Activated naive CD4-positive, alpha-beta T cell (primary cell): ENCODE measurements at places on chromosomes 6 and 20.

GRCh38 chr6:168219804-168220203 is 99.8 kb downstream of the DACT2 start:
- DNase-seq: no peak

DNA sequence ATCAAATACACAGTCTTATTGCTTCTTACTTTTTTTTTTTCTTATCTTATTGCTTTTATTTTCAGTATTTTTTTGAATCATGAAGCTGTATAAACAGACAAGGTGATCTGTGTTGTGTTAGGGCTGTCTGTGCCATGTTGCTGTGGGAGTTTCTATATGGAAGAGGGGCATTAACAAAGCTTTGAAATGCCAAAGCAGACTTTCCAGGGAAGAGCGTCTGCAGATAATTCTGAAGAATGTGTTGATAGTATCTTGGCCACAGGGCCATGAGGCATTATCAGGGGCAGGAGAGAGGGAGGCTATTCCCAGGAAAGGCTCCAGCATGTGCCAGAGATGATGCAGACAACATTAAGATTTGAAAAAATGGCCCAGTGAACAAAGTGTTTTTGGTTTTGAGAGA is 354.5 kb downstream of the UTRN start:
- DNase-seq: no peak

DNA sequence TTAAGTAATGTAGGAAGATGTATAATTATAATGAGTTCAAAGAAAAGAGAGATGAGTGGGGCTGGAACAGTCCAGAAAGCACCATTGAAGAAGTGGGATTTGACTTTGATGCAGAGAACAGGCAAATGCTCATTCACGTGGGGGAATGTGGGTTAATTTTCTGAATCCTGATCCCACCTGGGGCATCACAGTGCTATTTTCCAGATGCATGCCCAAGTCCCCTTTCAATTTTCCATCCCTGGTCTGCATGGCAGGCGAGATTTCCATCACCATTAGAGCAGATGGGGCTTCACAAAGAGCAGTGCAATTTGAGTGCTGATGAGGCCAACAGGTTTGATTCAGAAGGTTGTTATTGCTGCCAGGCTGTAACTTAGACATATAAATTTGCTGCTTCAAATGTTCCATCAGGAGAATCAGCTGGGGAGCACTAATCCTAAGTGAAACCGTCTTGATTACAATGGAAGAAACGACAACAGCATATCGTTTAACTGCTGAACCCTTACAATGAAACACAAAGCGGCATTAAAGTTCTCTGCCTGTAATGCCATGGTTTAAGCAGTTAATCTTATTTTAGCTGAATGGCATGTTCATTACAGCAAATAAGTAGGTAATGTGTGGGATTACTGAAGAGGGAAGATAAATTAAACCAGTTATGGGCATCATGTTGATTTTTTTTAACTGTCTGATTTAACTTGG is 45.2 kb downstream of the OSTM1 start:
- DNase-seq: no peak

GRCh38 chr6:34321821-34322220 is 70.6 kb downstream of the NUDT3 start:
- DNase-seq: no peak

DNA sequence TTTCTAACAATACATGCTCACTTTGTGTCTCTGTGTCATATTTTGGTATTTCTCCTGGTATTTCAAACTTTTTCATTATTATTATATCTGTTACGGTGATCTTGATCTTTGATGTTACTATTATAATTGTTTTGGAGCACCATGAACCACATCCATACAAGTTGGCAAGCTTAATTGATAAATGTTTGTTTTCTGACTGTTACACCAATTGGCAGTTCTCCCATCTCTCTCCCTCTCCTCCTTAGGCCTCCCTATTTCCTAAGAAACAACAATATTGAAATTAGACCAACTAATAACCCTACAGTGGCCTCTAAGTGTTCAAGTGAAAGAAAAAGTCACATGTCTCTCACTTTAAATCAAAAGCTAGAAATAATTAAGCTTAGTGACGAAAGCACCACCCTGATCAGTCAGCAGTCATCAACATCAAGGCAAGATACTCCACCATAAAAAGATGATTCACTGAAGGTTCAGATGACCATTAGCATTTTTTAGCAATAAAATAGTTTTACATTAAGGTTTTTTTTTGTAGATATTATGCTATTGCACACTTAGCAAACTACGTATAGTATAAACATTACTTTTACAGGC is 61.5 kb downstream of the IBTK start:
- no peak for DNase-seq

DNA sequence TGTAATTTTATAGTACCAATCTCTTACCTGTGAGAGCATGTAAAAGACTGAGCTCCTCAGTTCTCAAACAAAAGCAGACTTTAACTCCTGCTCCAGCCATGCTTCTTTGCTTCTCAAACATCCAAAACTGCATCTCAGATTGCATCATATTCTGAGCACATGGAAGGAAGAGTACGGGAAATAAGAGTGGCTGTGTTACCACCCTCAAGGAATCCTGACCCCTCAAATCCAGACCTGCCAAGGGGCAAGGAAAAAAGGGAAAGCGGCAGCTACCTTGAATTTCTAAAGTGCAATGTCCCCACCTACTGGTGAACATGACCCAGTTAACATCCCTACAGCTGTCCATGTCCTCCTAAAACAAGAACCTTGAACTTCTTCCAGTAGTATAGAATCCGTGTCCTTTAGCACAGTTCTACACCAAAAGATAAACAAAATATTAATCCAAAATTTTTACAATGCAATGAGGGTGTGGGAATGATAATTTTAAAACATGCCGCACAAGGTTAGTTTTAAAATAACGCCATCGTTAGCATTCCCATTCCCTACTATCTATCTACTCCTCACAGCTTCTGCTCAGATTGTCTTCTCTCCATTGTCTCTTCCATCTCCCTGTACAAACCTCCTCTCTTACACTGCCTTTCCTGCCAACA is 34.1 kb upstream of the HLA-DQB1 start:
- DNase-seq: no peak

- DNase-seq: no peak
Measured at GRCh38 chr6:100472674-100473073, 8.0 kb upstream of the SIM1 start.

DNA sequence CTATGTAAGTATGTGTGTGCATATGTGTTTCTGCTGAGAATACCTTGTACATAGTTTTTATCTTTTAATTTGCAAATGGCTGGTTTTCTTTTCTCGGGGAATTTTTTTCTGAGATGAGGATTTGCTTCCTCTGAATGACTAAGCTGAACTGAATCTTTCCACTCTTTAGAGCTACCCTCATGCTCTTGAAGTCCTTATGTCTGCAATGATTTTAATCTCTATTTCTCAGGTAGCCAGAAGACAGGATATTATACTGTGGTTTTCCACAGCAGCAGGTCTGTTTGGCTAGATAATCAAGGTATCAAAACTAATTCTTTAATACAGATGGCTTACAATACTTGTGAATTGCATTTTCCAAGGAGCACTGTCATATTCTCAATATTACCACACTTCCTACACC is 114.7 kb downstream of the PLCB1 start:
- no peak for DNase-seq

DNA sequence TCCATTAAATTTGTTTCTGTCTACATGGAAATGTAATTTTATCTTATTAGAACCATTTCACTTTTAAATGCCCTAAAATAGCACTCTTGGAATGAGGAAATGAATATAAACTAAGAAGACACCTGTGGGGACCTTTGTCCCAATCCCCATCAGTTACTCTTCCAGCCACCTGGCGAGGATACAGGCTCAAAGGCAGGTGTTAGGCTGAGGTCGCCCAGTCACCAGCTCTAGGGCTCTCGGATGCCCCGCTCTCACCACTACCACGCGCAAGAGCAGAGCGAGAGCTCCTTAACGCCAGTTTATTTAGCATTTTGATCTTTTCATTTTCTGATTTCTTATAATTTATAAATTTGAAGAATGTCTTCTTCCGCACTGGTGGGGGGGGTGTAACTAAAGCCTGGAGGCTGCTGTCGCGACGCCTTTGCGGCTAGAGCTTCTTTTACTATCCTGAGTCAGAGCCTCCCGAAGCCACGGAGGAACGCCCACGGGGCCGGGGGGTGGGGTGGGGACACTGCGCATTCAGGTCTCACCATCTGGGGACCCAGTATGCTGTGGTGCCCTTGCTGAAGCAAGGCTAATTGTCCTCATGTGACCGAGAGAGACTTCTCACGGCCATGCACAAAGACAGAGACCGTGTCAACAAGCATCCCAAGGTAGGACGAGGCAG is 38.7 kb upstream of the AFDN start:
- DNase-seq: no peak

- no peak for DNase-seq
Measured at GRCh38 chr6:169159331-169159730, 94.3 kb downstream of the THBS2 start.

DNA sequence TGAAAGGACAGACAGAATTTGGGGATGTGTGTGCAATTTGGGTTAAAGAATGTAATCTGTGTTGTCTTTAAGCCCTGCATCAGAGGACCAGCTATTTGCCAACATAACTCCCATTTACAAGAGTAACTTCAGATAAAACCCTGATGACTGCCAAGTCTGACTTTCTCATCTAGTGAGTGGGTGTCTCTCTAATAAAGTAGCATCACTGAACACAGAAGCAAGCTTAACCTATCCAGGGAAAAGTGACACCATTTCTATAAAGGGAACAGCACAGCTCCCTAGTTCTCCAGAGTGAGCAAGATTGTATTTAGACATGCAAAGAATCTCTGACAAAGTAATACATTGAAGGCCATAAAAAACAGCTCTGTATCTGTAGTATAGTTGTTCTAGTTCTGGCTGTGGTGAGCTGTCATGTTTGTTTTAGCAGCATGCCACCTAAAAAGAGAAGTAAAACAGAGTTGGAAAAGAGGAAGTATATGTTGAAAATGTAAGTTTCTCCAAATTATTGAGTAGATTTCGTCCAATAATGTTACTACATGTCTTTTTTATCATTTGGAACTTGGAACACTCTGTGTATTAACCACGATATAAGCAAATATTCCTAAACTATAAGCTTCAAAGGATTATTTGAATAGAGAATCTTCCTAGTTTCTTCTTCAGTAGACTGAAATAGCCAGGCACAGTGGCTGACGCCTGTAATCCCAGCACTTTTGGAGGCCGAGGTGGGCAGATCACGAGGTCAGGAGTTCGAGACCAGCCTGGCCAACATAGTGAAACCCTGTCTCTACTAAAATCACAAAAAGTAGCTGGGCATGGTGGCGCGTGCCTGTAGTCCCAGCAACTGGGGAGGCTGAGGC is 8.8 kb upstream of the PIM1 start:
- no peak for DNase-seq

DNA sequence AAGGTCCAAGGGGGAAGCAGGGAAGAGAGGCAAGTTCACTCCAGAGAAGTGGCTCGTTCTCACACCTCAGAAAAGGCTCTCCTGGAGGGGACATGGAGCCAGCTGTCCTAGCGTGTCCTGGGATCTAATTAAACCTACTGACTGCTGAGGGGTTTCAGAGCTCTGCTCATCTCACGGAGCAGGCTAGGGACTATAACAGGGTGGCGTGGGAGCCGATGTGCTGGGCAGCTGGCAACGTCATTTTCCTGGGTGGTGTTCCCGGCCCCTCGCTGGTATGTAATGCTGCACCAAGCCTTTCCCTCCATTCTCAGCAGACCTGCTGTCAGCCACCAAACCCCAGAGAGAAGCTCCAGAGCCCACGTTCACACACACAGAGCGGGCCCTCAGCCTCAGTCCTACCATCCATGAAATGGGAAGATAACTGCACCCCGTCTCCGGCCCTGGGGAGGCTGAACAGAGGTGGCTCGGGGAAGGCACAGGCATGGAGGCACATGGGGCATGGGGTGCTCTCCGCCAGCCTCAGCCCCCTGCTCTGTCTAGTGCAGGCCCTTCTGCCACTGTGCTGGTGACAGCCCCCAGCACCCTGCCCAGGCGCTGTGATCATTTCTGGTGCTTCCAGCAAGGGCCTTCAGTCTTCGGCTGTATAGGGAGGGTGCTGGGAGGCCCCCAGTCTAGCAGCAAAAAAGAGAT is 1.9 kb downstream of the CST7 start:
- no peak for DNase-seq

DNA sequence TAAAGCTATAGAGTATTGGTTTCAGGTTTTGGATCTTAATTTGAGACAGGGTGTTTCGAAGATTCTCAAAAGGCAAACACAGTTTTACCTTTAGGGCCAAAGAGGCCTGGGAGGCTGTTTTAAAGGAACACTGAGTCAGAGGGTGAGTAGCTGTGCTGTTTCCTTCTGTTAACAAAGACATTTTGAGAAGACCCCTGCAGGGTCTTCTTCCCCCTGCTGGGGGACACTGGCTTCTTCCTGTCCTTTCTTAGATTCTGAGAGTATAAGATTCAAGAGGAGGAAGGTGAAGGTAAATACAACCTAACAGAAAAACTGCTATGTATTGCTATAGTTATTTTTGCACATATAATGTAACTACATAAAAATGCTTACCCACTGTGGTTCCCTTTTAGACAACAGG is 19.0 kb downstream of the HS3ST5 start:
- DNase-seq: no peak

GRCh38 chr20:16381444-16381843 is 191.8 kb downstream of the KIF16B start:
- no peak for DNase-seq

- DNase-seq: no peak
Measured at GRCh38 chr6:154579485-154579884, 69.0 kb upstream of the CNKSR3 start.

DNA sequence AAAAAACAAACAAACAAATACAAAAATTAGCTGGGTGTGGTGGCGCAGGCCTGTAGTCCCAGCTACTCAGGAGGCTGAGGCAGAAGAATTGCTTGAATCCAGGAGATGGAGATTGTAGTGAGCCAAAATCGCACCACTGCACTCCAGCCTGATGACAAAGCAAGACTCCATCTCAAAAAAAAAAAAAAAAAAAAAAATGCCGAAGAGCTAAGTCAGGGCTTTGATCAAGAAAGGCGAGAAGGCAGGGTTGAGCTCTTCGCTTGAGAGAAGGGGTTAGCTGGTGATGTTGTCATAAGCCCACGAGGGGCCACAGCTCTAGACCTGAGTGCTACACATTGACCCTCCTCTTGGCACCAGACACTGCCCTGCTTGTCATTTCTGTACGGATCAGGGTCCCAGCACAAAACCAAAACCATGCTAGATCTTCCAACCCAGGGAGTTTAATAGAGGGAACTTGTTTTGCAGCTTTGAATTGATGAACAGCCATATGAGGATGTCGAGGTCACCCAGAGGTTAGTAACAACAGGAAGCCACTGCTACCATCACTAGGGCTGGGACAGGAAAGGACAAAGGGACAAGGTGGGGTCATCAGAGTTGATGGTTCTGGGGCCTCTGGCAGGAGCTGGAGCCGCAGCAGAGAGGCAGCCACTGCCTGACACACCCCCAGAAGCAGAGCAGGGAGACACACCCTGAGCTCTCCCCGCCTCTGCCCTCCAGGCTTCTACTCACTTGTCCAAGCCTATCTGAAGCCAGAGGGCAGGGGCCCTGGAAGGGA is 122.7 kb downstream of the SNX5 start:
- DNase-seq: no peak

- DNase-seq: no peak
Measured at GRCh38 chr6:12483712-12484111, 193.6 kb downstream of the EDN1 start.

DNA sequence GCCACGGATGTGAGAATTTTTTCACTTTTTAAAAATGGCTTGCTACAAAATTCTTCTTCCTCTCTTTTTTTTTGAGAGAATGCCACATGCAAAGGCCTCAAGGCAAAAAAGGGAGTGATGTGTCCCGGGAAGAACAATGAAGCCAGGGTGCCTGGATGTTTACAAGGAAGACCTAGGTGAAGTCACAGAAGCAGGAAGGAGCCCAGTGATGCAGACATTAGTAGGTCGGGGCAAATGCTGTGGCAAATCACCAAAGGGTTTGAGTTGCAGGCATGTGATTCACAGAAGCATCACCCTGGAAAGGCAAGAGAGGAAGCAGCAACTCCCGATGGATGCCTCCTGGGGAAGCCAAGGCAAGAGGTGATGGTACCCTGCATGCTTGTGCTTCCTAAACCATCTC is 46.8 kb downstream of the FARS2 start:
- no peak for DNase-seq
